ENCODE measurements at places on chromosomes 16 and 17.

DNA sequence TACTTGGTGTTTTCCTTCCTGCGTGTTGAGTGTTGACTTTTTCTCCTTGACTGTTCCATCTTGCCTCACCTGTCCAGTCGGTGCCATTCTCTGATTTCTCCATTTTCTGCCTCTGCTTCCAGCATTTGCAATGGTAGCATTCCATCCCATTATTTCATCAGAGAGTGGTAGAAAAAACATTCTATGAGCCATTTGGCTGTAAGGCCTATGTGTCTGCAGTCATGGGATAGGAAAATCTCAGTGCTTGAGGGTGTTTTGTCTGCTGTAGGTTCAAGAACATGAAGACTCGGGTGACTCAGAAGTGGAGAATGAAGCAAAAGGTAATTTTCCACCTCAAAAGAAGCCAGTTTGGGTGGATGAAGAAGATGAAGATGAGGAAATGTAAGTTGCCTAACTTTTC, 2.7 kb downstream of the UTP18 start:
- no peak for DNase-seq

DNA sequence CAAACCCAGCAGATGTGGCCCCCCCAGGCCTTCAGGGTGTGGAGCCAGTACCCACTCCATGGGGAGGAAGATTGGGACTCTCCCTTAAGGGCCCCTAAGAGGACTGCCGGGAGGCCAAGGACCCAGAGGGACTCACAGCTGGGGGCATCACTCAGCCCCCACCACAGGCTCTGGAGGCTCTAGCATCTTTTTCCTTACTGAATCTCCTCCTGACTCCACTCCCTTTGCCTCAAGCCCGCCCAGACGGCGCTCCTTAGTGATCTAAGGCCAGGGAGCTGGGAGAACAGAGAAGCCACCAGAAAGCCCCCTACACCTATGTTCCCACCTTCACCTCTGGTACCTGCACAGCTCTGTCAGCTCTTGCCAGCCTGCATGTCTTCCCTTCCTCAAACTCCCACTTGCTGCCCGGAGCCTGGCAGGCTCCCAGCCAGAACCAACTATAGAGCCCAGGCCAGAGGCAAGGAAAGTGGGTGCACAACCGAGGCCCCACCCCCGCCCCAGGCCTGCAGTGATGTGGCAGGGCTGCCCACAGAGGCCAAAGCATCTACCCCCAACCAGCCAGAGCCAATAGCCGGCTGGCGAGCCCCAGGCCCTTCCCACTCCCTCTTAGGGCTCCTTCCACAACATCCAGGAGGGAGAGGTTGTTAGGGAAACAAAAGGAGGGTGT, 22.3 kb upstream of the MPO start:
- no peak for DNase-seq

DNA sequence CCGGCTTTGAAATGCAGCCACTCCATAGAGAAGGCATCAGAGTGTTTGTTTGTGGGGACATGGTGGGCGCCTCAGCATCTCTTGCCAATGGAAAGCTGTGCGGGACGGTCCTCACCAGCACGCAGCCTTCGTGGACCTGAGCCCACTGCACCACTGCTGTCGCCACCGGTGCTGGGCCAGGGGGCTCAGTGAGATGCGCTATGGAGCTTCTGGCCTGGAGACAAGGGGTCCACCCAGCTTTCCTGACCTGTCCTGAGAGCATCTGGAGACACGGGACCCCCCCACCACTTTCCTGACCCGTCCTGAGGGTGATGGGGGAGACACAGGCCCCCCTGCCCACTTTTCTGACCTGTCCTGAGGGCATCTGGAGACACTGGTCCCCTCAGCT, 79.4 kb downstream of the LMF1 start:
- no peak for DNase-seq

- DNase-seq = no peak
These were observed 57.2 kb downstream of the SOCS1 start for GRCh38 chr16:11198828-11199227.

DNA sequence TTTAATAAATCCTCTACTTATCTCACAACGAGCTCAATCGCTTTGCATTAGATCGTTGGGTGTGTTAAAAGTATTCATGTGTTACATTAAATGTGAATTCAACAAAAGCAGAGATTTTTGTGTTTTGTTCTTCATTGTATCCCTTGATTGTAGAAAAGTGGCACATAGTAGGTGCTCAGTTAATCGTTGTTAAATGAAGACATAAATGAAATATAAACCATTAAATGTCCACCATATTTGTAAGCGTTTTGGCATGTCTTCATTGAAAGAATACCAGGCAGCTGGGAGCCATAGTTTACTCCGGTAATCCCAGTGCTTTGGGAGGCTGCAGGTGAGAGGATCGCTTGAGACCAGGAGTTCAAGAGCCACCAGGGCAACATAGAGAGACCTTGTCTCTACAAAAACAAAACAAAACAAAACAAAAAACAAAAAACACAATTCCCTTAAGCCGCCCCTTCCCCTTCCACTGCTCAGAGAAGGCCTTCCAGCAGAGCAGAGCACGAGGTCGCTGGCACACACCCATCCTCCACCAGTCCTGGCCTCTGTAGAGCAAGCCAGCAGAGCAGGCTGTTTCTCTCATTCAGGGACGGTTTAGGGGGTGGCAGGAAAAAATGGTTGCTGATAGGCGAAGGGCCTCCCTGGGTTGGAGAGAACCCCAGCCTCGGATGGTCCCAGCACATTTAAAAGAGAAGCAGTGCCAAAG, 673 bp upstream of the CHD9 start:
- DNase-seq = peak; percentile 13

DNA sequence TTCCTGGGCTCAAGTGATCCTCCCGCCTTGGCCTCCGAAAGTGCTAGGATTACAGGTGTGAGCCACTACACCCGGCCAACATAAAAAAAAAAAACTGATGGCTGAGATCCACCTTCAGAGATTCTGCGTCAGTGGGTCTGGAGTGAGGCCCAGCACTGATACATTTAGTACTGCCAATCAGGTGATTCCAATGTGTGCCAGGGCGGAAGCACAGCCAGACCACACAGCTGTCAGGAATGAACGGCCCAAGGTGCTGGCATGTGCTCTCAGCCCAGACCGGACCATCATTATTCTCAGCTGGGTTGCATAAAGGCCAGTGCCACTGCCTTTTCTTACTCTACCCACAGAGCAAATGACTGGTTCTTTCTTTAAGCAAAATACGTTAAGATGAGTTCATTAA, 1.2 kb upstream of the BCO1 start:
- DNase-seq = no peak

DNA sequence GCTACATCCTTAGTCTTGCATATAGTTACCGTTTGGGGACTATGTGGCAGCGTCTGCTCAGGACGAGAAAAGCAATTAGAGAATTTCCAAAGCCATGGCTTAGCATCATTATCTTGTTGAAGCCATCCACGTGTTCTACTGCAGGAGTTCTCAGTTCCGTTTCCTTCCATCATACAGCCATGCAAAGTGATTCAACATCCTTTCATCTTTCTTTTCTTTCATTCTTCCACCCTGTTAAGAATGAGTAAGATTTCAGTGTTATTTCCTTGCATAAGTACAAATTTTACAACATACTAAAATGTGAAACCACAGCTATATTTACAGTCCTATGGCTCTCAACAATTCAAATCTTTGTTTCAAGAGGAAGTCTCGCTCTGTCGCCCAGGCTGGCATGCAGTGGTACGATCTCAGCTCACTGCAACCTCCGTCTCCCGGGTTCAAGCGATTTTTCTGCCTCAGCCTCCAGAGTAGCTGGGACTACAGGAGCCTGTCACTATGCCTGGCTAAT, 3.8 kb downstream of the MARF1 start:
- peak; percentile 22 for DNase-seq

DNA sequence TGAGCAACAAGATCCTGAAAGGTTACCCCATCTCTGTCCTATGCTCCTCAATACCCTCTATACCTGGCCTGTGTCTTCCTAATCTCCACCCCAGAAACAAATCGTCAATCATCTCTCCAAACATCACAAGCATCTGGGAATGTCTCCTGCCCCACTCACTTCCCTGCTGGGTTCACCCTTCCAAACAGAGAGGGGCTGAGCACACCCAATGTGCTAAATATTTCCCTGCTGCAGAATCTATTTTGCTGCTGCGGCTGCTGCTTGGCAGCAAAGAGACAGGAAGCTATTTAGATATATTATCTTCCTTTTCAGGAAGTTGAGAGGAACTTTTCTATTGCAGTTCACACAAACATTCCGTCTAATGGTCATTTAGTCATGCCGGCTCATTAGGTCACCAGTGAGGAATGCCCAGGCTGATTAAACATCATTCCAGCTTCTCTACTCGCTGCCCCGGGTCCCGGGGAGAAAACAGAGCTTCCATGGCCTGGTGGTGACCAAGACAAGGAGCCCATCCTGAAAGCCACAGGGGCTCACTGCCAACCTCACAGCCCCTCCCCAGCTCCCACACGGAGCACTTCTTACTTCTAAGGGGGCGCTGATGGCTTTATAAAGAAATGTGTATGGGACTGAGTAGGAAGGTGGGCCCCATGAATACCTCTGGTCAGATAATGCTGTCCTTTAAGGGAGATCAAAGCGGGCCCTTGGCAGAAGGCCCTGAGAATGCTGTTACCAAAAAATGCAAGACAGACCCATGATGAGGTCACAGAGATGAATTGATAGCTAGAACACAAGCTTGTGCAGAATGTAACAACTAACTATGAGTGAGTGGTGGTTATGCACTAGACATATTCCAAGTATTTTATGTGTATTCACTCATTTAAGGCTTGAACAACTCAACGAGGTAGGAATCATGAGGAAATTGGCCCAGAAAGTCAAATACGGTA, 218.3 kb downstream of the SOX9 start:
- DNase-seq = no peak

GRCh38 chr17:51508048-51508447, 247.7 kb downstream of the UTP18 start:
- DNase-seq = no peak

GRCh38 chr17:16304830-16305229, 48.4 kb downstream of the CENPV start:
- no peak for DNase-seq

GRCh38 chr17:39402890-39403605, 1.6 kb upstream of the FBXL20 start:
- no peak for DNase-seq

DNA sequence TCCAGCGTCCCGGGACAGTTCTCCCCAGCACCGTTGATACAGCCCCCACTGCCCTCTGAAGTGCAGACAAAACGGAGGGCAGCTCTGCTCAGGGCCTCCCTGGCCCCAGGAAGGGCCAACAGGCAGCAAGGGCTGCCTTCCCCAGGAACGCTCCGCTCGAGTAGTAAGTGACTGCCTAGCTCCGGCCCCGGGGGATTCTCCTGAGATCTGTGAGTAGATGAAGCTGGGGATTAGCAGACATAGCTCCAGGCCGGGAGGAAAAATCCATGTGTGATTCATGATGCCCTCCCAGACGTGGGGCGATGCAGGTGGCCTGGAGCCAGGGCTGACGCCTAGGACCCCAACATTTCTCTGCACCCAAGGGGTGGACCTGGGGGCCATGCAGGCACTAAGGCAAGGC, 85.3 kb downstream of the ENGASE start:
- no peak for DNase-seq

Data from stimulated activated CD4-positive, alpha-beta T cell treated with anti-CD3 and anti-CD28 coated beads, Interleukin-4, amount 100 ng/mL, for 1 hour (primary cell).